ENCODE measurements at places on chromosomes 3 and 15.

- no peak for DNase-seq
These were observed 28.1 kb downstream of the CPNE4 start for GRCh38 chr3:132006605-132007204.

DNA sequence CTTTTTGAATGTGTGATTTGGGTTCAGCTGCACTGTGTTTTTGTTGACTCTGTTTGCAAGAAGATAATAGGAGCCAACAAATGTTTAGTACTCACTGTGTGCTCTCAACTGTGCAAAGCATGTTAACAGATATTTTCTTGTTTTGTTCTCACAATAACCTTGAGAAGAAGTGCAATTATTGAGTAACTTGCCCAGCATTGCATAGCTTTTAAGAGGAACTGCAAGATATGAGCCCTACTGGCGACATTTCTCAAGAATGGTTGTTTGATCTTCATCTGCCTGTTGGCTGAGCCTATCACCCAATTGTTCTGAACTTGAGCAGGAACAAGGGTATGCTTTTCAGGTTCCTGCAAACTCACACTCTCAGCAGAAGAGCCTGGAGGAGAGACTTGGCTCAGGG, 43.4 kb upstream of the AGBL1 start:
- DNase-seq, result no peak

GRCh38 chr3:80994767-80995166, 766.7 kb downstream of the GBE1 start:
- DNase-seq, result no peak

DNA sequence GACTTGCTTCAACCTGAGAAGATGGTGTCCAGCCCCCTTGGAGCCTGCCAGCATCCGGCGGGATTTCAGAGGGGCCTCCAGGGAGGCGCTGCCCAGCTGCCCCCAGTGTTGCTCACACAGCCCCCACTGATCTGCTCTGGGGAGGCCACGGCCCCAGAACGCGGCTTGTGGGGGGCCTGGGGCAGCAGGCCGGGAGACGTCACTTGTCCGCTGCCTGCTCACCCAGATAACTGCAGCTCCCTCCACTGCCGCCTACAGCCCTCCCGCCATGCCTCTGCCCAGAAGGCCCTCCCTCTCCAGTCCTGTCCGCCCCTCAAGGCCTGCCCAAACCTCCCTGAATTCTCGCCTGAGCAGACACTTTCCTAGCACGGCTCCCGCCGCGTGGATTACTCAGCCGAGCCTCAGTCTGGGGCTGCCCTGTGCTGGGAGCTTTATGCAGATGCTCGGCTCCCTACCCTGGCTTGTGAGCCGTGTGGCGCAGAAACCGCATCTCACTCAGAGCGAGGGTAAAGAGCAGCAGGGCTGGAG, 17.2 kb upstream of the ADIPOQ start:
- no peak for DNase-seq

- no peak for DNase-seq
These were observed 200.2 kb upstream of the DPH6 start for GRCh38 chr15:35746121-35746520.

DNA sequence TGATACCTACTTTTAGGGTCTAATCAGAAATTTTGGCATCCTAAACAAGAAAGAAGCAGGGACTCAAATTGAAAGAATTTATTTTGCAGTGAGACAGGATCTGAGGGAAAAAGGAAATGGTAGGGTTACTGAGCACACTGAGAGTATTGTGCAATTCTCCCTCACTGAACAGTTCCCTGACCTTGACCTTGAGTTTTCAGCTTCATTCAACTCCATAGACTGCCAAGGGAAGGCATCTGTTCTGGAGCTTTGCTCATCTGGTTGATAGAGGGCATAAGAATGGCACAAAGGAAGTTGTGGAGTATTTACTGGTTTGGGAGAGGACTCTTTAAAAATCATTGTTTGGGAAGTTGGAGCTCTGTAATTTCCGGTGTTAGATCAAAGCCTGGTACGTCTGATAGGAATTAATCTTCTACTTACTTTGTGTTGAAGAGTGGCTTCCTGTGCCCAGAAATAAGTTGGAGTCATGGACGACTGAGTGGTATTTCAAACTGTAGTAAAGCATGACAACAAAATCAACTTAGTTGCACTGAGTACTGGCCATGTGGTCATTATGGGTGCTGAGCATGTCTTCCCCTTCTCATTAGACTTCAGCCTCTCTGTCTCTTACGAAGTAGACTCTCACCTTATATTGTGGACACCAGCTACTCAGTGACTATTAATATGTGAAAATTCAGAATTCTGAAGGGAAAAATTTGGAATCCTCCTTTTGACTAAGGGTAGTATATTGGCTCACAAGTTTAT, 40.8 kb downstream of the CLDN1 start:
- no peak for DNase-seq

DNA sequence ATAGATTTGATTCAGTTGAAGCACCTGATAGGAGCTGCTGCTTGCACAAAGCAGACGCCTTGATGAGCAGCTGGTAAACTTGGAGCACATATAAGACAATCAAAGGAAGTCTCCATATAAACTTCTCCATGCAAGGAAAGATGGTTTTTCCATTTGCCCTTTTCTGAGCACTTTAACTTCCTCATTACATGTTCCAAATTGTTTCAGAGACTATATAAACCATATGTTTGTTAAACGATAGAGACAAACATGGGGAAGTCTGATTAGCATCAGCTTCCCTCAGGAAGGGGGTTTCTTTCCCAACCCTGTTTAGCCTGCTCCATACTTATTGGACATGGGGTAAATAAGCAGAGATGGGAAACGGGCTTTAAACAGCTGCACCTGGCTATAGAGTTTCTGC, 88.0 kb downstream of the DHX36 start:
- DNase-seq, result no peak
